ENCODE measurements at places on chromosomes 2 and 18.

DNA sequence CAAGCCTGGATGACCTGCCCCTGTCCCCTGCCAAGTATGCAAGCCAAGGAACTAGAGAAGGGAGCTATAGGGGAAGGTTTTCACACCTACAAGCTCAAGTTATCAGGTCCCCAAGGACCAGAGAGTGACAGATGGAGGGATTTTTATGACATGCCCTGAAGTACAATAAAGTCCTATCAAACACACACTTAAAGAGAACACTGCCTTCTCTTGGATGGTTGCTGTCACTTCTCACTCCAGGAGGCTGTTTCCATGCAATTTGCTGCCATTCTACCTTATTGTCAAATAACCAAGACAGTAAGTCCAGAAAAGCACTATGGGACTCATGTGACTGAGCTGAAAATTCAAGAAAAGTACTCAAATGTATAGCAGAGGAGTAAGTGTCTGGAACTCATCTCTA lies 76.6 kb upstream of the DDX18 start:
- no peak for DNase-seq

GRCh38 chr18:47775961-47776360 lies 154.5 kb downstream of the SMAD2 start:
- DNase-seq: no peak

DNA sequence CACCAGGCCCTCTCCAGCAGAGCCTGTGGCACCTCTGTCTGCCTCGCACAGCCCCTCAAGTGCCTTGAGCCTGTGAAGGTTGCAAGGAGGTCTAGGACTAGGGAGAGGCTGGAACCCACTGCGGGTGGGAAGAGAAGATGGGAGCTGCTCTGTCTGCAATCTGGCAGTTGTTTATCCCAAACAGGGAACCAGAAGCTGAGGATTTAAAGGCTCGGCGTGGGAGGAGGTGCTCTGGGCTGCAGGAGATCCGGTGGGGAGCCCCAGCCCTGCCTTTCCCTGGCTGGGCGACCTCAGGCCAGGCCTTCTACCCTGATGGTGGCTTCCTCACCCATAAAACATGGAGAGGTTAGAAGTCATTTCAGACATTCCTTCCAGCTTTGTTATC lies 174.1 kb downstream of the SMAD7 start:
- DNase-seq: no peak

DNA sequence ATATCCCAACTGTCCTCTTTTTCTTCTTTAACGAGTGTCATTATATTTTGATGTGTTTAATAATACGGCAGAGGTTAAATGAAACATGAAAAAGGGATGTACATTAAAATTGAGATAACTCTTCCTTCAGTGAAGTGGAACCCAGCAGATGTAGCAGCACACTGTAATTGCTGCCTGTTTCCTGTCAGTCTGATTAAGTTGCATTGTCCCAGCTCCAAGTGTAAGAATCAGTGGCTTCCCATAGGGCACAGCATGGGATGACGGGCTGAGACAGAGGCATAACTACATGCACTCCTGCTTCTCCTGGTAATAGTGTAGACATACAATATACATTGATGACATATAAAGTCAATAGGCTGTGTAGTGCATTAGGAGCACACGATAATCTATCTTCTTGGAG lies 175.8 kb upstream of the TCF4 start:
- no peak for DNase-seq

- DNase-seq: no peak
These were observed 659 bp upstream of the COX5B start for GRCh38 chr2:97645112-97645694.

- DNase-seq: no peak
These were observed 19.4 kb upstream of the KIF1A start for GRCh38 chr2:240839152-240840143.

- no peak for DNase-seq
These were observed 30.4 kb upstream of the MGAT4A start for GRCh38 chr2:98761267-98761781.

DNA sequence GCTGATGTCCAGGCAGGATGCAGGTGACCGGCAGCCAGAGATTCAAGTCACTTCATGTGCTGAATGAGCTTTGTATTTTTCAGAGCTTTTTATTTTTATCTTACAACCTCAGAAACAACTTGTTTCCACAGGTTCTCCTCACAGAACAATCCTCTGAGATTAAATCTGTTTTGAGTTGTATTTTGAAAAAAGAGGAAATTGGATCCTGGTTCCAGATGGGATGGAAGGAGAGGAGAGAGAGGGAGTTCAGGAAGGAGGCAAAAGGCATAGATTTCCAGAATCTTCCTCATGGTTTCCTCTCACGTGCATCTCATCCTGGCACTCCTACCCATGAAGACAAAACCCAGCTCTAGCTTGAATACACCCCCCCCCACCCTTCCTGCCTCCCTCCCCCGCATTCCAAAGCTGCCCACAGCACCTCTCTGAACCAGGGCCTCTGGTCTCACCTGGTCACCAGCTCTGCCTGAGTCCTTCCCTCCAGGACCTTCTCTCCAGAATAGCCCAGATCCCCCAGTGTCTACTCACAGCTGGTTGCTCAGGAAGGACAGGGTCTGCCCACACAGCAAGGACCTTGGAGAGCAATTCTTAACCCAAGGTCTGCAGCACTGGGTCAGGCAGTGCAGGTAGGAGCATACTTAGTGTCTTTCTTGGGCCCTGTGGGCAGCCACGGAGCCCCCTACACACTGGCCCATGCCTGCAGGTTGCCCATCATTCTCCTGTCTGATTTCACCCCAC lies 104.7 kb downstream of the ZFP36L2 start:
- DNase-seq: no peak

GRCh38 chr18:10318691-10318970 lies 135.8 kb upstream of the APCDD1 start:
- no peak for DNase-seq

DNA sequence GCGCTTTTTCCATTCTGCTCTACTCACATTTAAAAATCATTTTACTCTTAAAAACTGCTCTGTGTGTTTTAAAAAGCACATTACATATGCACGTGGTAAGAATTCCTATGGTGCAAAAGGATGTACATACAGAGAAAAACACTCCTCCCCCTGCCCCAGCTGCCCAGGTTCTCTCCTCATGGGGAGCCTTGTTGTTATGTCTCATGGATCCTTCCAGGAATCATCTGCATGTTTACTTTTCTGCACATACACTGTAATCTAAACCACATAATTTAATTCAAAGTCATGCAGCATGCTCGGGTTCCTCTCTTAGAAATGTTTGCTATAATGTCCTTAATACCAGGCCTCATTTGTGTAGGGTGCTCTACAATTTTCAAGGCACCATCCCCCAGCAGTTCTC lies 243.3 kb downstream of the LOXHD1 start:
- DNase-seq: no peak

- no peak for DNase-seq
These were observed 771.6 kb downstream of the DPP10 start for GRCh38 chr2:115214050-115214449.

DNA sequence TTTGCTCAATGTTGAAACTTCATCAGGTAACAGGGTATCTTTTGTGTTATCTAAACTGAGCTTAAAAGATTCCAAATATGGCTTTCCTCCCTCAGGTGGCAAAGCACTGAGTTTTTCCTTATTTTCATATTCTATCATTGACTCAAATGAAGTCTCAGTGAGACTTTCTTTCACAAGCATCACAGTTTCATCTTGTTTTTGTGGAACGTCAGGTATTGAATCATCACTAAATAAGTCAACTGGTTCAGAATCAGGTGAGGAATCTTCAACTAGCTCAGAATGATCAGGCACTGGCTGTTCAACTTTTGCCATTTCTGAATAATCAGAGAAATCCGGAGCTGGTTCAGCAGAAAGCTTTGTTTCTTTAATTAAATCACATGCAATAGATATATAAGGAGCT lies 24.6 kb downstream of the RTN4 start:
- DNase-seq: no peak

DNA sequence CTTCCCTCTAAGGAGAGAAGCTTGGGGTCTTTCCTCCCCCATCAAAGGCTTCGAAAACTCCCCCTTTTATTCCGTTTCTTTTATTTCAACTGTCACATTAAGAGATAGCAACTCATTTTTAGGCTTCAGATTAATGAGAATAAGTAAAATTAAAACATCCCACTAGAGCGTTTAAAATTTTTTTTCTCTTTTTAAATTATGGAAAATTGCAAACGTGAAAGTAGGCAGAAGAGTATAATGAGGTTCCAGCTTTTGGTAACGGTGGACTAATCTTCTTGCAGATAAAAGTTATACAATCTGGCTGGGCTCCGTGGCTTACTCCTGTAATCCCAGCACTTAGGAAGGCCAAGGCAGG lies 21.9 kb upstream of the RMP24 start:
- DNase-seq: no peak

DNA sequence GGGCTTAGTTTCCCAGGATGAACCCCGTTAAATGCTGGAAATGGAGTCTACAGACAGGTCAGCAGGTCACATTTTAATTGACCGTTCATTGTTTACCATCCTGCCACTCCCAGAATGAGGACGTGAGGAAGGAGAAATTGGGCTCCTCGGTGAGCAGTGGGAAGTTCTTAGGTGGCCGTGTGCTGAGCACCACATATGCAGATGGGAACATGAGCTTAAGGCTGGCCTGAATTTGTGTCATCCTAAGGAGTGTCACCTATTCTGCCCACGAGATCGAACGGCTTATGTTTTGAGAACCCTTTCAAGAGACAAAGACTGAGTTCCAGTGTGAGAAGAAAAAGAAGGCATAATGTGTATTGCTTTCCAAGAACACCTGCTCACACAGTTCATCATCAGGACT lies 234.4 kb upstream of the PXDN start:
- no peak for DNase-seq

- DNase-seq: no peak
These were observed 1.5 kb upstream of the PCBP1 start for GRCh38 chr2:70085711-70086277.
